ENCODE measurements at places on chromosomes 6 and 20. TPM values are rescaled to one million over a fixed set of nuclear protein-coding genes. Genes with fewer than 3 reads are reported as not detected.

Gene GATA5
- total RNA-seq: not detected

Gene RCAN2
- total RNA-seq: 6.4 TPM

Gene FLRT3
- not detected for total RNA-seq

Gene CYB5R4
- 31.3 TPM for total RNA-seq

Gene KHDC1
- 2.9 TPM for total RNA-seq

Gene PTPRT
- not detected for total RNA-seq

Gene HLA-DPB1
- total RNA-seq: 99.1 TPM

Gene PSORS1C1
- not detected for total RNA-seq

Gene MEP1A
- not detected for total RNA-seq

Gene ADGRF1
- total RNA-seq: not detected

Gene PKIB
- total RNA-seq: 0.49 TPM

Gene C6orf141
- total RNA-seq: not detected

Gene SLC39A7
- 62.1 TPM for total RNA-seq

Gene SLC17A3
- 0.66 TPM for total RNA-seq

Gene OR2B3
- not detected for total RNA-seq

Gene HELZ2
- total RNA-seq: 118 TPM

Data from T-helper 1 cell treated with Interleukin-12 subunit alpha and Interleukin-12 subunit beta and Interleukin-4 antibody, amounts not matched to agents 30 ng/mL and 1 ng/mL, for 36 hours (primary cell).